ENCODE measurements at places on chromosomes 7 and 10.

GRCh38 chr10:101291331-101292193, 62.3 kb upstream of the LBX1 start:
- peak; percentile 87 for DNase-seq

DNA sequence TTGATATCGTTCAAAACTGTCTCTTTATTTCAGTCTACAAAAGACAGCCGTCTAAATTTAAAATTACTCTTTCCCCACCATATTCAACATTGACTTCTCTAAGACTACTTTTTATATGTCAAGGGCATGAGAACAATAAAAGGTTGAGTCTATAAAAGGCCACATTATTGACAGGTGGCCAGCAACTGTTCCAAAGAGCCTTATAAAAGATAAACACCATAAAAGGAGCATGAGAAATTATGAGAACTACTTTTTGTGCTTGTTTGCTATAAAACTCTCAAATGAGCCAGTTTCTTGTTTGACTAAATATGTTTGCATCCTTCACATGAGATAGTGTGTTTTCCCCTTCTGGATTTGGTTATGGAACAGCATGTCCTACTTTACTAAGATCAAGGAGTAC, 189.2 kb downstream of the THSD7A start:
- no peak for DNase-seq

DNA sequence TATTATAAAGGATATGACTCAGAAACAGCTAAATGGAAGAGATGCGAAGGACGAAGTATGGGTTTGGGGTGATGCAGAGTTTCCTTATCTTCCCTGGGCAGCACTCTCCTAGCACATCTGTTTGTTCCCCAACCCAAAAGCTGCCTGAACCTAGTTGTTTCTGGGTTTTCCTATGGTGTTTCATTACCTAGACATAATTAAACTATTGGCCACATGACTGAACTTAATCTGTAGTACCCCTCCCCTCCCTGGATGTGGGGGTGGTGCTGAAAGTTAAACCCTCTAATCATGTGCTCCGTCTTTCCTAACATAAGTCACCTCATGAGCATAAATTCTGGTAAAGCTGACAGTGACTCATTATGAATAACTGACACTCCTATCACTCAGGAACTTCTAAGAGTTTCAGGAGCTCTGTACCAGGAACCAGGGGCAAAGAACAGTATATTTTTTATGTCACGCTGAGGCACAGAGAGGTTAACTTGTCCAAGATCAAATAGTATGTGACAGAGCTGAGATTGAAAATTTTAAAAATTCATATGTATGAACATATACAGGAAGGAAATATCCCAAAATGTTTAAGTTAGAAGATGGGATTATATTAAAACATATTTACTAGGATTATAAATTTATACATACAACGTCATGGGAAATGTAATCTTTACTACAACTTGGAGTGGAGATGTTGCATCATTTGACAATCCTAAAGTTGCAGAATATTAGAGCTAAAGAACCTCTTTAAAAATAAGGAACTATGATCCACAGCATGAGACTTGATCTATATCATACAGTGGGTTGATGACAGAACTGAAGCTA, 4.8 kb downstream of the STRIP2 start:
- no peak for DNase-seq

- DNase-seq: no peak
These were observed 9.5 kb downstream of the CPED1 start for GRCh38 chr7:120997882-120998474.

DNA sequence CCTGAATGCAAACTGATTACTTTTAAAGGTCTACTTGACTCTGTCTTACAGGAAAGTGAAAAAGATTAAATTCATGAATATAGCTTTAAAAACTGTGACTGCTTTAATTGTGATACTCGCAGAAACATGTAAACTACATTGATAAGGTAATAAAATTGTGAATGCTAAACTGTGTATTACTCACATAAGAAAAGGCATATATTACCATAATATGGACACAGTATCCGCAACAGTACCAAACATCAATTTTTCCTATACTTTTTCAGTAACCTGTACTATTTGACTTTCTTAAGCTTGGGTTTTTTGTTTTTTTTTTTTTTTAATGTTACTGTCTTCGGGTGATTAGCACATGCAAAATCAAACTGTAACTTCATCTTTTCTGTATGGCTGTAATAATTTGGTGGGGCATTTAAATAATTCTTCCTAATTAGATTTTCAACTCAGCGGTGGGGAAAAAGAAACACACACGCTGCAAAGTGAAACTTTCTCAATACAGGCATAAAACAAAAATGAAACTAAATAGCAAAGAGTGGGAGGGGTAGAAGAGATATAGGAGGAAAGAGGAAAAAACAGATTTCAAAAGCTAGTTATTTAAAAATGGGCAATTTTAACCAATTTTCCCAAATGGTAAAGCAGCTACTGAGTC, 23.2 kb downstream of the NT5C3A start:
- peak; percentile 18 for DNase-seq

DNA sequence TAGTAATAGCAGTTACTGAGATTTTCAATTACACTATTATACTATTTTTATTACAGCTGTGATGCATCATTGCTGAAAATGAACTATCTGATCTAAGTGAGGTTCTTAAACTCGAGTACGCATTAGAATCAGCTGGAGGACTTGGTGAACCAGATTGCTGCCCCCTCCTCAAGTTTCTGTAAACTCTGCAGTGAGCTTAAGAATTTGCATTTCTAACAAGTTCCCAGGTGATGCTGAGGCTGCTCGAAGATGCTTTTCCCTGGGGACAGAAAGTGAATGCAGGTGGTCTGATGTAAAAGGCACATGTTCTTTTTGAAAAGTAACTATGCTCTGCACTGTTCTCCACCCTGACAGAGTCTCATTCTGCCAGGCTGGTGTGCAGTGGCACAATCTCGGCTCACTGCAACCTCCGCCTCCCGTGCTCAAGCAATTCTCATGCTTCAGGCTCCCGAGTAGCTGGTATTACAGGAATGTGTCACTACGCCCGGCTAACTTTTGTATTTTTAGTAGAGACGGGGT, 12.5 kb downstream of the RNF133 start:
- DNase-seq: no peak

- no peak for DNase-seq
These were observed 70.4 kb downstream of the CUBN start for GRCh38 chr10:17059197-17059688.

DNA sequence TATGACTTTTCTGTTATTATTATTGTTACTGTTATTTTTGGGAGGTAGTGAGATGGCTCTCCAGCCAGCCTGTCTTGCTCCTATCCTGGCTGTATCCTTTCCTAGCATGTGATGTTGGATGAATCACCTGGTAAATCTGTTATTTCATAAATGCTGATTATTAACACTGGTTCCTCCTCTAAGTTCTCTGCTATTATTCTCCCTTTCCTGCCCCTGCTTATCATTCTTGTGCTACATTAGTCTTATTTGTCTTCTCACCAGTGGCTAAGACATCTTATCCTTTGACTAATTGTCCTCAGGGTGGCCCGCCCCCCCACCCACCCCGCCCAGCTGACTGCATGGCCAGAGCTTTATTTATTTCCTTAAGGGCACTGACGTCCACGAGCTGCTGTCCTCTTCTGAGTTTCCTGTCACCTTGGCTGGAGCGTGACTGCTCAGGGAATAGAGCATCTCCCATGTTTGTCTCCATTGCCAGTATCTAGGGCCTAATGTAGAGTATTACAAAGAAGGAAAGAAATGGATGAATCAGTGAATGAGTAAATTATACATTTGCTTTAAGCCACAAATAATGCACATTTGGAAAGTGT, 110.1 kb upstream of the KLF6 start:
- no peak for DNase-seq

GRCh38 chr10:132319853-132320653, 11.9 kb upstream of the LRRC27 start:
- DNase-seq: peak; percentile 83

- DNase-seq: no peak
These were observed 233.2 kb downstream of the RPS24 start for GRCh38 chr10:78266741-78267469.

DNA sequence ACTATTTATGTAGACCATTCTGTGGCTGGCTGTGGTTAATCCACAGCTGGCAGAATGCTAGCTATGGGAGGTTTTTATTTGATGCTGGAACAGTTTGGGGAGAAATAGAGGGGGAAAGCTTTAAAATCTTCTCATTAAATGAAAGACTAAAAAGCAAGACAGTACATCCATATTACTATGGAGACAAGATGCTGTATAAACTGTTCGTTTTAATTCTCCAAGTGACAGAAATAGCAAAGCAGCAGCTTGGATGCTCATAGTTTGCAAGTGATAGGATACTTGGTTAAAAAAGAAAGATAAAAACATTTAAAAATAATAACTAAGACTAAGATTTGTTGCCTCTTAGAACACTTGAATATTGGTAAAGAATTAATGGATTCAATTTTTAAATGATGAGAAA, 304.9 kb upstream of the KAT6B start:
- no peak for DNase-seq

GRCh38 chr7:149077594-149077993, 12.9 kb downstream of the ZNF786 start:
- no peak for DNase-seq

- peak; percentile 46 for DNase-seq
These were observed 21.8 kb downstream of the PWWP2B start for GRCh38 chr10:132418527-132419416.

- no peak for DNase-seq
These were observed 12.0 kb upstream of the CRYGN start for GRCh38 chr7:151451626-151452571.

DNA sequence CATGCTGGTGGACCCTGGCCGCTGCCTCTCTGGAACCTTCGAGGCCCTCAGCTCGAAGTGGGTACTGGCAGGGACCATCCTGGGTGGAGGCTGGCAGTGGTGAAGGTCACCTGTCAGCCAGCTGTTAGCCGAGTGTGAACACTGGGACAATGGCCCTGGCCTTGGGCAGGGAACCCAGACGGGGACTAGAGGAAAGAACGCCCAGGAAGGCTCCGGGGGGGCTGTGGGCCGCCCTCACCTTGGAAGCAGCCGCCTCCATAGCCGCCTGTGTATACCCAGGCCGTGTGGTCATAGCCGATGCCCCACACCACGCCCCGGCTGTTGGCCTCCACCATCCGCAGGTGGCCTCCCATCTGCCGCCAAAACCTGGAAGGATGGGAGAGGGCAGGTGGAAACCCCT, 17.6 kb downstream of the BHLHA15 start:
- no peak for DNase-seq

DNA sequence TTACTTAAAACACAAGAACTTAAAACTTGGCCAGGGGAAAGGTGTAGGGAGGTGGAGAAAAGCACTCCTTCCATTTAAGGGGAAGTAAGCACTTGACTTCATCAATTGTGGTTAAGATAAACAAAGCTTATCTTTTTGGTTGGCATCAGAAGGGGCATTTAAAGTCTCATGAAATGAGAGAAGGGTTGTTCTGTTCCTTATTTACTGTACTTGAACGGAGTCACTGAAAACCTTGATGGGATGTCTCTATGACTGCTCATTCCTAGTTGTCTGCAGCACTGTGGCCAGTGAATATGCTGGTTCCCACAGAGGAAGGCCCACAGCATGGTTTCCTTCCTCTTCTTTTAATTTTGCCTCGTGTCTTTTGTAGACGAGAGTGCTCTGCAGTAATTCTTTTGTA, 229.3 kb downstream of the AUTS2 start:
- no peak for DNase-seq

GRCh38 chr7:80151274-80151665, 16.6 kb downstream of the GNAI1 start:
- no peak for DNase-seq

DNA sequence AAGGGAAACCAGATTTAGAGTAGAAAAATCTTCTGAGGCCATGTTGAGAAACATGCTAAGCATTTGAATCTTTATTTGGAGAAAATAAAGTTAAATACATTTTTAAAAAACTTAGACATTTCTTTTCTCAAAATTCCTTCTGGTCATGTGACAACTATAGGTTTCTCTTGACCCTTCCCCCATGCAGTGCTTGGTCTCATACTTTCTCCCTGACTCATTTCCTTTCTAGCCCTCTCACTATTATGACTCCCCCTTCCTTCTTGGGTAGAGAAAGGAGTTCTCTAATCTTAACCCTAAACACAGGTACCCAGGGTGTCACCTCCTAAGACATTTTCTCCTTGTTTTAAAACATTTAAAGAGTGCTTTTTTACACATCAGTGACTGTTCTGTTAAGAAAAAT, 179.5 kb upstream of the TMEM106B start:
- DNase-seq: no peak

- DNase-seq: no peak
These were observed 13.1 kb upstream of the KMT2E start for GRCh38 chr7:105000927-105001336.

DNA sequence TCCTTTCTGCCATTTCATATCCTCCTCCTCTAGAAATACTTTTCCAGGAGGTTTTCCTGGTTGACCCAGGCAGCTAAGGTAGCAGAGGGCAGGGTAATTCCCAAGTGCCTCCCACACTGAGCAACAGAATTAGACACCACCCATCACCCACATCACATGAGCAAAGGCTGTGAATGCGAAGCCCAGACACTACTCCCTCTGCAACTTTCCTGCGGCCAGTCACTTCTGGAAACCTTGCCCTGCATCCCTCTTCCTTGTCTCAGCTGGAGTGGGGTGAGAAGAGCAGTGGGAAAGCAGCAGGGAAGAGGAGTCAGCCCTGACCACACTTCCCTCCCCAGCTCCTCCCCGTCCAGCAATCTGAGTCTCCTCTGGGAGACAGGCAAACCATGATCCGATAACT, 15.2 kb downstream of the TMEM176B start:
- DNase-seq: no peak

DNA sequence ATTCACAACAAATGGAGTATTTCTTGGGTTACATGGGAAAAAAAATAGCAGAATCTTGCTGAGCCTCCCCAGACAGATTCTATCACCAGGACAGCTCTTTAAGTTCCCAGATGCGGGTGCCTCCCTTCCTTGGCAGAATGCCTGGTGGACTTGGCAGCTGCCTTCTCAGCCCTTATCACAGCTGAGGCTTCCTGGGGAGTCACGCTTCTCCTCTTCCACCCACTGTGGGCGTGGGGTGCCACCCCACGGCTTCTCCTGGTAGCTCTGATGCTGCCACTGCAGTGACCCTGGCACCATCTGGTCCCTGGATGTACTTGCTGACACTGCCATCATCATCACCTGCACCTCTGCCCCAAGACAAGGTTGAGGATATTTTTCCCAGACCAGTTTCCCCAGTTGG, 16.2 kb upstream of the NME8 start:
- DNase-seq: peak; percentile 22

- DNase-seq: no peak
These were observed 274.6 kb upstream of the COBL start for GRCh38 chr7:51591223-51591622.

DNA sequence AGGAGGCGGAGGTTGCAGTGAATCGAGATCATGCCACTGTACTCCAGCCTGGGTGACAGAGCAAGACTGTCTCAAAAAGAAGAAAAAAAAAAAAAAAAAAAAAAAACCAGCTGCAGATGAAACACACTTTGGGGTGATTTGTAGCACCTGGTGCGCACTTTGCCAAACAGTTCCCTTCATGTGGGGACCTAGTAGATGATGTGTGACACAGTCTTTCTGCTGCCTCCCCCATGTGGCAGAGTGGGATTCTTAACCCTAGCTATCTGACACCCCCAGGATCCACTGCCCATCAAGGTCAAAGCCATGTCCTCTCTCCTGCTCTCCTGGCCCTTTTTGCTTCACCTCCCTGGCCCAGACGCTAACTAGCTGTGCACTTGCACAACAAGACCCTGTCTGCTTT, 52.1 kb upstream of the PDZD8 start:
- no peak for DNase-seq
